ENCODE measurements at places on chromosomes 4 and X.
A peak's percentile ranks its signal among the peaks of the same experiment; 100 is the strongest.

DNA sequence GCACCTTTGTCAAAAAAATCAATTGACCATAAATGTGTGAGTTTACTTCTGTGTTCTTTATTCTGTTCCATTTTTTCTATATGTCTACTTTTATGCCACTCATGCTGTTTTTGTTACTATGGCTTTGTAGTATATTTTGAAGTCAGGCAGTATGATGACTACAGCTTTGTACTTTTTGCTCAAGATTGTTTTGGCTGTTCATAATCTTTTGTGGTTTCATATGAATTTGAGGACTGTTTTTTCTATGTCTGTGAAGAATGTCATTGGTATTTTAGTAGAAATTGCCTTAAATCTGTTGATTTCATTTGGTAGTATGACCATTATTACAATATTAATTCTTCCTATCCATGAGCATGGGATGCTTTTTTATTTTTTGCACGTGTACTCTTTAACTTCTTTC, 346.8 kb downstream of the PPP3CA start:
- DNase-seq, result no peak

DNA sequence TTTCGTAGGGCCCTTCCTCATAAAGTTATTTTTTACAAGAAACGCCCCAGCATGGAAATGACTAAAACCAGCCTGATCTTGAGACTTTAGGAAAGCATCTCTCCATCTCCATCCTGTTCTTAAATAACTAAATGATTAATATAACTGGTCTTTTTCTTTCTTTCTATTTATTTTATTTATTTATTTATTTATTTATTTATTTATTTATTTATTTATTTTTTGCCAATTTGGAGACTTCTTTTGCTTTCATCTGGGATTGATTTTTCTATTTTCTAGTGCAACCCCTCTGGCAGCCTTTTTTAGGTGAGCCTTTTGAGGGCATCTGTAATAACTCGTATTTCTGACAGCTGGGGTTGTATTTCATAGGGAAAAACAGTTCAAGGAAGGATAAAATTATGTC, 1.2 kb upstream of the KLHL34 start:
- no peak for DNase-seq

- no peak for DNase-seq
Observed at GRCh38 chr4:41399231-41399630, 138.7 kb upstream of the LIMCH1 start.

- DNase-seq, result no peak
Observed at GRCh38 chr4:73901031-73901430, 31.8 kb downstream of the CXCL1 start.

DNA sequence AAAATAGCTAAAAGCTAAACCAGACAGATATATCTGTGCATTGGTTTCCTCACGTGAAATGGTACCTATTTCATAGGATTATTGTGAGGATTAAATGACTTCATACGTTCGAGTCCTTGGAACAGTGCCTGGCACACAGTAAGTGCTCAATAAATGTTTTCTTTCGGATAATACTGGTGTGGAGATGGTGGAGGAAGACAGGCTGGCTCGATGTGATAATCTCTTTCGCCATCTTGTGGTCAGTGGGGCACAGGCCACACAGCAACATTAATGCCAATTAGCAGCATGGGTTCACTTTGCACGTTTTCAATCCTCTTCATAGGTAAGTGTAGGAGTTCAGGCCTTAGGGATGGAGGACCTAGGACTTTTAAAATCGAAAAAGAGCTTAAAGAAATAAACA, 9.3 kb downstream of the PAGE4 start:
- peak; percentile 2 for DNase-seq

GRCh38 chrX:14832151-14832550, 40.7 kb downstream of the FANCB start:
- DNase-seq, result no peak

- no peak for DNase-seq
Observed at GRCh38 chr4:107747748-107748486, 27.9 kb upstream of the PAPSS1 start.

Measured in HS-27A (cell line).